ENCODE measurements at places on chromosomes 12 and 14. TPM values are rescaled to one million over a fixed set of nuclear protein-coding genes. Genes with fewer than 3 reads are reported as not detected.

The TAS2R30 gene
- 12.6 TPM for total RNA-seq

The PDZRN4 gene
- total RNA-seq = not detected

The MMP19 gene
- 1.4 TPM for total RNA-seq

The GDF3 gene
- total RNA-seq = 0.16 TPM

The TAS2R19 gene
- 2.1 TPM for total RNA-seq

The MUCL1 gene
- not detected for total RNA-seq

The CLEC12A gene
- total RNA-seq = not detected

The HPD gene
- not detected for total RNA-seq

The CARMIL3 gene
- not detected for total RNA-seq

The OR6C76 gene
- total RNA-seq = not detected

All from bladder microvascular endothelial cell (primary cell).